ENCODE measurements at places on chromosomes 7 and 10. TPM values are rescaled to one million over a fixed set of nuclear protein-coding genes. Genes with fewer than 3 reads are reported as not detected.

GRCh38 chr7:70638158-70639107, 493.5 kb upstream of the GALNT17 start:
- DNase-seq, result no peak

Gene CTNNA3
- 14.2 TPM for total RNA-seq

GRCh38 chr7:66460921-66461361, 167.7 kb upstream of the KCTD7 start:
- DNase-seq, result no peak

GRCh38 chr10:89122433-89123051, 84.6 kb downstream of the CH25H start:
- no peak for DNase-seq

DNA sequence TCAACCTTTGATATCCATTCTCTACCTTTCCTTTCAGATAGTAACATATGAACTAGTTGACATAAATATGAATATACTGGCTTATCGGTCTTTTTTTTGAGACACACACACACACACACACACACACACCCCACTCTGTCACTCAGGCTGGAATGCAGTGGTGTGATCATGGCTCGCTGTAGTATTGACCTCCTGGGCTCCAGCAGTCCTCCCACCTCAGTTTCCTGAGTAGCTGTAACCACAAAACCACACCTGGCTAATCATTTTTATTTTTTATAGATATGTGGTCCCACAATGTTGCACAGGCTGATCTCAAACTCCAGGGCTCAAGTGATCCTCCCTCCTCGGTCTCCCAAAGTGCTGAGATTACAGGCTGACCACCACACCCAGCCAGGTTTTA, 14.2 kb upstream of the NT5C3A start:
- DNase-seq, result no peak

Gene ADAP1
- total RNA-seq, result 4.0 TPM

DNA sequence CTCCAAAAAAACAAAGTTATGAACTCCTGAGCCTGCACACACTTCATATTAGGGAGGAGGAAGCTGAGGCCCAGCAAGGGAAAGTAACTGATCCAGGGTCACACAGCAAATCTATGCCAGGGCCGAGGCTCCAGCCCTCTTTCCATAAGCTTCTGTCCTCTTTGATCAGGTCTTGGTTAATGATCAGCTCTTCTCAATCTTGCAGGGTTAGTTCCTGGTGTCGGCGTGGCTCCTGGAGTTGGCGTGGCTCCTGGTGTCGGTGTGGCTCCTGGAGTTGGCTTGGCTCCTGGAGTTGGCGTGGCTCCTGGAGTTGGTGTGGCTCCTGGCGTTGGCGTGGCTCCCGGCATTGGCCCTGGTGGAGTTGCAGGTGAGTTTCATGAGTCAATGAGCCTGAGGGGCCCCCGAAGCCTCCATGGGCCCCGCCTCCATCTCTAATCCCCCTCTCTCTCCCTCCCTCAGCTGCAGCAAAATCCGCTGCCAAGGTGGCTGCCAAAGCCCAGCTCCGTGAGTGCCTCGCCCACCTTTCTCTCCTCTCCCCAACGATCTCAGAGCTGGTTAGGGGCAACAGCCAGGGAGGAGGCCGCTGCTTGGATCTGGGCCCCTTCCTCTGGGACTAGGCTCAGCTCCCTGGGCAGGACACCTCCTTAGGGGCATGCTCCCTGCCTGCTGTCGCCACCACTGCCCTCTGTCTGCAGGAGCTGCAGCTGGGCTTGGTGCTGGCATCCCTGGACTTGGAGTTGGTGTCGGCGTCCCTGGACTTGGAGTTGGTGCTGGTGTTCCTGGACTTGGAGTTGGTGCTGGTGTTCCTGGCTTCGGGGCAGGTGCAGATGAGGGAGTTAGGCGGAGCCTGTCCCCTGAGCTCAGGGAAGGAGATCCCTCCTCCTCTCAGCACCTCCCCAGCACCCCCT, 23.7 kb upstream of the LIMK1 start:
- DNase-seq, result no peak

Data from mesothelial cell of epicardium (in vitro differentiated cells).